ENCODE measurements at places on chromosomes 12 and 14.

GRCh38 chr12:77429426-77429825 lies 364.1 kb upstream of the E2F7 start:
- DNase-seq: no peak

- DNase-seq: no peak
These were observed 260.4 kb downstream of the TTC6 start for GRCh38 chr14:37855871-37856270.

DNA sequence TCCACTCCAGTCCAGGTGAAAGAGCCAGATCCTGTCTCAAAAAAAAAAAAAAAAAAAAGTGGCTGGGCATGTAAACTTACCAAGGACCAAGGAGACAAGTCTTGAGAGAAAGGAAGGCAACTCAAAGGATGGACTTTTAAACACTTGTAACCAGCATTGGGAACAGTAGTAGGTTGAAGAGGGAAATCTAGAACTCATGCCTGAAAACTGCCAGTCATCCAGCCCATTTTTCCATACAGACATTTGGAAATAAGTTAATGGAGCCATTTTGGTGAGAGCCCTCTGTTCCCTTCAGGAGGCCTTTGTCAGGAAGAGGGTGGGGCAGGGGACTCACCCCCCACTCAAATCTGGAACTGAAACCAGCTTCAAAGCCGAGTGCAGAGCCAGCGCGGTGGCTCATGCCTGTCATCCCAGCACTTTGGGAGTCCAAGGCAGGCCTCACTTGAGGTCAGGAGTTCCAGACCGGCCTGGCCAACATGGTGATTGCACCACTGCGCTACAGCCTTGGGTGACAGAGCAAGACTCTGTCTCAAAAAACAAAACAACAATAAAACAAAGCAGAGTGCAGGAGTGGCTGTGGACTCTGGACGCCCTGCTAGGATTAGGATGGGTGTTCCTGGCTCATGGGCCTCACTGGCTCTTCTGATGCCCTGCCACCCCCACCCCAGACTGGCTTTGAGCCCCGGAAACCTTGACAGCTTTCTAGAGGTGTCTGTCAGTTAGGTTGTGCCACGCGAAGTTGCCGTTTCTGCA lies 1.6 kb upstream of the MLXIP start:
- DNase-seq: no peak

- no peak for DNase-seq
These were observed 58.3 kb upstream of the HECTD1 start for GRCh38 chr14:31265701-31266398.

- no peak for DNase-seq
These were observed 4.7 kb upstream of the KRT77 start for GRCh38 chr12:52708010-52708409.

DNA sequence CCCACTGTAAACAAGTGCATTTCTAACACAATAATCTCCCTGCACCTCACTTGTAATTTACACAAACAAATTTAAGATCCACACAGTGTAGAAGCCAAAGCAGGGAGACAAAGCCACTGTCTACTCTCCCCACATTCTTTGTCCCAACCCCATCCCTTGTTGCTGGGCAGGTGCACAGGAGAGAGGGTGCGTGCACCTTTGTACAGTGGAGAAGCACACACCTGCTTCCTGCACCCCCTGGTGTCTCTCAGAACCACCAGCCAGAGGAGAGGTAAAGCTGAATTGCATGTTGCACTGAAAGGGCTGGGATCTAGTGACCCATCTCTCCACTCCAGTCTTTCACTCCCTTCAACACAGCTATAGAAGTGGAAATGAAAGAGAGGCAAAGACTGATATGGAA lies 51.4 kb upstream of the IFNG-AS1 start:
- DNase-seq: no peak

GRCh38 chr12:56590237-56590830 lies 39.8 kb downstream of the BAZ2A start:
- DNase-seq: no peak

GRCh38 chr14:51024377-51024776 lies 70.5 kb downstream of the TRIM9 start:
- DNase-seq: no peak

DNA sequence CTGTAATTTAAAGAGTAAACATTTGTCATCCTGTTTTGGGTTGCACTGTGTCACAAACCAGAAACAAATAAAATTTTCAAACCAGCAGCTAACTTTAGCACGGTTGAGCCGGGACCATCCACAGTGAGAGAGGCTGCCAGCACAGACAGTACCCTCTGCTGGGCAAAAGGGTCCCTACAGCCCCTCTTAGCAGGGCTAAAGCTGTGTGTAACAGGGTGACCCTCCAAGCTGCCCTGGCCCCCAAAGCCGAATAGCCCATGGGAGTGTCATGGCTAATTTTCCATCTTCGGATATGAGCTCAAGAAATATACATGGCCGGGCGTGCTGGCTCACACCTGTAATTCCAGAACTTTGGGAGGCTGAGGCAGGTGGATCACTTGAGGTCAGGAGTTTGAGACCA lies 157.1 kb upstream of the GRIN2B start:
- no peak for DNase-seq
